ENCODE measurements at places on chromosomes 1 and 21.

GRCh38 chr1:93593854-93594602 is 87.6 kb downstream of the BCAR3 start:
- DNase-seq, result no peak

DNA sequence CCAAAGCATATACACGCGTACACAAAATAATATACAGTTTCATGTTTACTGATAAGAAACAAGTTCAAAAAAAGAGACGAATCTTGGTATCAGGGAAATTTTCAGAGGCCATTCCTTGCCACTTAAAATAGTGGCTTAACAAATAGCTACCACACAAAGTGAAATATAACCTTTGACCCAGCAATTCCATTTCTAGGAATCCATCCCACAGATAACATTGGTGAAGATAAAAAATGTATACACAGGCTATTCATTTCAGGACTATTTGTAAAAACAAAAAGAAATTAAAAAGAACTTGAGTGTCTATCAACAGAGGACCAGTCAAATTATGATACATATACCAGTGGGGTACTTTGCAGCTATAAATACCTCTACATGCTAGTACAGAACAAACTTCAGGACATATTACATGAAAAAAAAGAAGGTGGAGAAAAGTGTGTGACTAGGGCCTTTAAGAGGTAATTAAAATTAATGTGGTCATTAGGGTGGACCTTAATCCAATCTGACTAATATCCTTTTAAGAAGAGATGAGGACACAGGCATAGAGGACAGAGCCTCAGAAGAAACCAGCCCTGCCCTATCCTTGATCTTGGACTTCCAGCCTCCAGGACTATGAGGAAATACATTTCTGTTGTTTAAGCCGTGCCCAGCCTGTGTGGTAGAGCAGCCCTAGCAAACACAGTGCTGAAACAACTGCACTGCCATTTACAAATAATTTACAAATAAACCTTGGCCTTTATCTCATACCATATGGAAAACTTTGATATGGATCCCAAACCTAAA is 7.8 kb downstream of the UBE2G2 start:
- DNase-seq, result no peak

DNA sequence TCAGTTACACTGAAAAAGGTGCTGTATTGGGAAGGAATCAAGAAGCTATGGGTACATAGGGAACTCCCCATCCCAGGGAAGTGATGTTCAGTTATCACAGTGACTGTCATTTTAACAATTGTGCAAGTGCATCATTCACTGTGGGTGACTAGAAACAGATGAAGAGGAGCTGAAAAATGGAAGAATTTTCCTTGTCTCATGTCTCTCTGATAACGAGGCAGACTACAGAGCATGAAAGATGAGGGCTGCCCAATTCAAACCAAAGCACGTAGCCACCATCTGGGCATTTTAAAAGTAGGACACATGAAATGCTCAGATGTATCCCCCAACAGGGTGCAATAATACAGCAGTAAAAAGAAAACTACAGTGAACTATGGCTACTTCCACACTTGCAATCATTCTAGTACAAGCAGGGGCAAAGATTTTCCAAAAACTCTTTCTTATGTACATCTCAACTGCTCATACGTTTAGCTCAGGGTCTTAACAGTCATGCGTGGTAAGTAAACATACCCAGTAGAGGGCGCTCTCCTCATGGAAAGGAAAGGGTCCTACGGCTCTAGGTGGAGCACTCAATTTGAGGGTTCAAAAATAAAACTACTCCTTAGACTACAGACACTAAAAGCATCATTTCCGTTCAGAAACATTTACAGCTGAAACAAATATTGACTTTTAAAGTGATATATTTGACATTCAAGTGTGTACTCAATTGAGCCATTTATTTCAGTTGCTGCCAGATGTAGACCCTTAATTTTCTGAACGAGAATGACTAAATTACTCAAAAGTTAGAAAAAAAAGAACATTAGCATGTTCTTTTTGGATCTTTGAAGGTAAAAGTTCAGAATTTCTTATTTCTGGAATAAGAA is 143.2 kb downstream of the KCTD3 start:
- DNase-seq, result no peak

DNA sequence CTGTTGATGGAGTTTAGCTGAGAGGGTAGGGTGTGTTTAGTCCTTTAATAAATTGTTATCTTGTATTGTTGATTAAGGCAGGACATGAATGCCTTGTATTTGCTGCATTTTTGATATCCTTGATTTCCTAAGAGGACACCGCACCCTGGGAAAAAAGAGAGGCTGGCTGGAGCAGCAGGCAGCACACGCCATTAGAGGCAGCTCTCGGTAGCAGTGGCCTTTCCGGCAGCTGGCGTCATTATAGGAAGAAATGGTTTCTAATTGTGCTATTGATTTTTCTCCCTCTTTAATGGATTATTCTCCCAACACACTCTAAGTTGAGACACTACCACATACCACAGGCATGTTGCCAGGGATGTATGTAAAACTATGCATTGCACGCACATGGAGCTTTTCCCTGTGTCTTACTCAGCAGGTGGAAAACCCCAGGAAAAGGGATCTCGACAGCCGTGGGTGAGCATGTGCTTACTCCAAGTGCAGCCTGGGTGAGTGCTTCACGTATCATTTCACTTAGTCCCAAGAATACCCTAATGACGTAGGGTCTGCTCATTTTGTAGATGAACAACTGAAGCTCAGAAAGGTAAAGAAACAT is 440.4 kb upstream of the RUNX1 start:
- no peak for DNase-seq

DNA sequence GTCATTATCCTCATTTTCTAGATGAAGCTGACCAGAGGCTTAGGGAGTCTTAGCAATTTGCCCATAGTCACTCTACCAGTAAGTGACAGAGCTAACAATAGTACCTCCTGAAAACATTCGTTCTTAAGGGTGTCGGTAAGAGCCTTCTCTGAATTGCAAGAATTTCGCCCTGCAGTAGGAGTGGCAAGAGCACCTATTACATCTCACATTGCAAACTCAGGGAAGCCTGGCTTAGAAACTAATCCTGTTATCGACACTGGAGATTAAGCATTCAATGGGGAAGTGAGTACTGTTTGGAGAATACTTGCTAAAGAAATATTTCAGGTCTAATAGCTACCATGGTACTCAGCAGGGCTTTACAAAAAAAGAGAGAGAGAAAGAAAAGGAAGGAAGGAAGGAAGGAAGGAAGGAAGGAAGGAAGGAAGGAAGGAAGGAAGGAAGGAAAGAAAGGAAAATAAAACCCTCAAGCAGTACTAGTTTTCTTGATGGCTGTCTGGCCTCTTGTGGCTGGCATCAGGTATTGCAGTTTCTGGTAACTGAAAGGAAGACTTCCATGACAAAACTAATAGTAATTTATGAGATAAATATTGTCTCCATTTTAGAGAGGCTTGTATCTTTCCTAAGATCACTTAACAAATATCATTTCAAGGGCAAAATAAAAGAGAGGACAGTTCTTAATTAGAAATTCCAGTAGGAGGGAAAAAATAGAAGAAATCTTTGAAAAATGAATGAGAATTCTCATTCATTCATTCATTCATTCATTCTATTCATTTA is 10.4 kb downstream of the C1orf226 start:
- DNase-seq, result peak; percentile 32

DNA sequence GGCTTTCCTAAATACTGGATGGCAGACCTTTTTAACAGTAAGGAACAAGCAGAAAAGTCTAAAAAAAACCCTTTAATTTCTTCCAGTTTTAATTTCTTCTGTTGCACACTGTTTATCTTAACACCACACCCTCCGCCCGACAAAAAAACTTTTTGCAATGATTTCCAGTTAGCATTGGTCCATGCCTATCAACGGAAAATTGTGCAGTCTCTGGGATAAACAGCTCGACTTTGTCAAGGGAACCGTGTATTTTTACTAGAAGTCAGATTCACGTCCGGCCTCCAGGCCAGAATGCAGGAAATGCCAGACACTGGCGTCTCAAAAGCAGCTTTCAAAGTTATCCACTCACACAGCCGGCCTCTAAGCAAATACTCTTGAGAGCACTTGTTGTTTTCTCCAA is 378 bp upstream of the NUP210L start:
- DNase-seq, result no peak

DNA sequence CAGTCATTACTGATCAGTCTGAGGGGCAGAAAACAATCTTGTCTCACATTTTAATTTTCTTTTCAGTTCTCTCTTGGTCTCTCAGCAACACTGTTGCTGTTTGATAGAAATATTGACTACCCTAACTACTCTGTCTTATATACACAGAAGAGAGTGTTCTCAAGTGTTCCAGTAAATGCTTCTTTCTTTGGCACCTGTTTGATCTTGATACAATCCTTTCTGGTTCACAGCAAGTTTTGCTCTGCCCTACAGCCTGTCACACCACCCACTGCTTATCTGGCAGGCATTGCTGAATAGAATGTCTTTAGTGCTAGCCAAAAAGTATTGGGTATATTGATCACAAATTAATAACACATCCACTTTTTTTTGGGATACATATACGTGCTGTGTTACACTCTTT is 75.7 kb upstream of the WLS start:
- no peak for DNase-seq

DNA sequence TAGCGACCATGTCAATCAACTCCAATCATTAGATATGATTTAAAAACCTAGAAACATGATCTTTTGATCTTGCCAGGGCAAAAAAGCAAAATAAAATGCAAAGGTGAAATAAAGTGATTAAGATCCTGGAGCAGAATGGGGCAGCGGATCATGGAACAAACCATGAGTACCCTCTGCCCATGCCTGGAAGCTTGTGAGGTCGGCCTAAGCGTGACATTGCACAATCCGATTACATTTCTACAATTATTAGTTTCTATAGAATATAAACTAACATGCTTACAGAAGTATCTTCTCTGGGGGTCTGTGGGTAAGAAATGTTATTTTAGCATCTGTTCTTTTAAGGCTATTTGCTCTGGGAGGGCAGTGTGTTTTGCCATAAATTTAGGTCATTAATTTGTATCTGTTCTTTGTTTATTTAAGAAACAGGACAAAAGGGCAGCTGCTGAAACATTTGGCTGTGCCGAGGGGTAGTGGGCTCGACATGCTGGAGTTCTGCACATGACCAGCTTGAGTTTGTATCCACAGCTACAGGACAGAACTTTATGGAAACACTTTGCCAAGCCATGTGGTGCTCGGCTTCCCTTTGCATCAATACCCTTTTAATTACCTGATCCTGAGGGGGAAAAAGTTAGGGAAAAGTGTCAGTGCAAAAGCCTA is 55.9 kb downstream of the ZBTB18 start:
- no peak for DNase-seq

- DNase-seq, result peak; percentile 76
These were observed 113.6 kb upstream of the IPO9 start for GRCh38 chr1:201715351-201715750.

GRCh38 chr1:64514197-64514765 is 44.4 kb downstream of the CACHD1 start:
- no peak for DNase-seq

DNA sequence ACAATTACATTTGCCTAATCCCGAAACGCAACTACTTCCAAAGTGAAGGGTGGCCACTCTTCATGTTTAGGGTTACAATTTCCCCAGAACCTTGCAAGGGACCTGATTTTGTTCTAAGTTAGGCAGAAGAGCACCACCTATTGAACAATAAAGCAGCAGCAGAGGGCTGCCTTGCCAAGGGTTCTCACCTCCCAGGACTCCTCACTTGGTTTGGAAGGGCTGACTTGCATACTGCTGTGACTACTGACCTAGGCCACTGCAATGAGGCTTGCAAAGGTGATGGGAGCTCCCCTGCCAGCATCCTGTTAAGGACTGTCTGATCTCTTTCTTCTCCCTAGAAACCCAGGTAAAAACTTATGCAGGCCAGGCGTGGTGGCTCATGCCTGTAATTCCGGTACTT is 14.2 kb downstream of the MTOR start:
- no peak for DNase-seq

DNA sequence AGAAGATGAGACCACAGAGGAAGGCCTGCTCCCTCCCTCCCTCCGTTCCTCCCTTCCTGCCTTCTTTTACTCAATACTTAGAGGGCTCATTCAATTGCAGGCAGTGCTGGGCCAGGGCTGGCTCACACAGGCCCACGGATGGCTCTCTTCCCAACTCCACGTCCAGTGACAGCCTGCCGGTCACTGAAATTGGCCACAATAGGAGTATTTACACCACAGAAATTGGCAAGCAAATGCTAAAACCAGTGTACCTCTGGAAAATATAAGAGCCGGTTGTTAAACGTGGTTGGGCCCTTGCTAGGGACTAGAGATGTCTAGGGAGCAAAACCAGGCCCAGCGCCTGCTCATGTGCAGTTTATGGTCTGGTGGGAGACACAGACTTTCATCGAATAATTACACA is 72.4 kb upstream of the TMEM51 start:
- no peak for DNase-seq

DNA sequence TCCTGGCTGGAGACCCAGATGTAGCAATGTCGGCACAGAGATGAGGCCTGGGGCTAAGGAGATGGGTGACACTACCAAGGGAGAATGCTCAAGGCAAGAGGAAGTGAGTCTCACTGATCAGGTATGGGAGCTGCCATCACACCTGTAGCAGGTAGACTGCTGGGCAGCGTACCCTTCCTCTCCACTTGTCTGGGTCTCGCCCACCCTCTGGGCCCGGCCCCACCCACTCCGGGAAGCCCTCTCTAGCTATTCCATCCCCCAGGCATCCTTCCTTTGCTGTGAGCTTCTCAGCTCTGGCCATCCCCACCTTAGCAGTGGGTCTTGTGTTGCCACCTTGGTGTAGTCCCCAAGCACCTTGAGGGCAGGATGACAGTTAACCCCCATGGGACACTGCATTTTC is 87.7 kb upstream of the EDN2 start:
- DNase-seq, result no peak

DNA sequence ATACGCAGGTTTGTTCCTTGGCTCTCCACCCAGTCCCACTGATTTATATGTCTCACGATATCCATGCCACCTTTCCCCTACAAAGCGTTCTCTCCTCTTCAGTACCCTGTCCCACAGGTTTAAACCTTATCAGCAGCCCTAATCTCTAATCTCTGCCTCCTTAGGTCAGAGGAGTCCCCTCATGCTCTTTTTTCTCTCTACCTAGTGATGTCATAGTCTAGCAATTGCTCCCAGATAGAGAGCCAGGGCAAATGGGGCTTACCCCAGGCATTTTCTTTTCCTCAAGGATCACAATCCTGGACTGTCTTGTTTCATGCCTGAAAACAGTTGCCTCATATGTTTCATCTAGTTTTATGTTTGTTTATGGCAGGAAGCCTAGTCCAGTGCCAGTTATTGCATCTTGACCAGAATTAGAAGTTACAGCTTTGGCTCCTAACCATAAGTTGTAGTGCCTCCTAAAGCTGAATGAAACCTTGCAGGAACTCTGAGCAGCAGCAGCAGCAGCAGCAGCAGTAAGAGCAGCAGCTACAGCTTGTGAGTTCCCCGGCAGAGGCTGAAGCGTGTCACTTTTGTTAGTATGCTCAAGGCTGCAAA is 26.7 kb upstream of the TP53BP2 start:
- no peak for DNase-seq

DNA sequence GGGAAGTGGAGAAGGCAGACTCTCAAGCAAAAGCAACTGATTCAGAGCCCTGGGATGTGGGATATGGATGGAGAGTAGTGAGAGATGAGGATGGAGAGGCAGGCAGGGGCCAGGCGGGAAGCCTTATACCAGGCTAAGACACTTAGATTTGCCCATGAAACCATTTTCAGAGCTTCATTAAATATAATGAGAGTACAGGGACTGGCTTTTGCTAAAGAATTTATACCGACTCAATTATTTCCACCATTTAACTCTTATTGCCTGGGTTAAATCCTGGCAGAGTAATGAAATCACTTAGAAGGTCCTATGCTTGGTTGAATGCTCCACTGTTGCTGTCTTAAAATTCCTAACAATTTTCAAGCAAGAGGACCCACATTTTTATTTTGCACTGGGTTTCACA is 311.7 kb downstream of the KCNH1 start:
- DNase-seq, result no peak

GRCh38 chr1:157091186-157091585 is 8.4 kb downstream of the ETV3L start:
- DNase-seq, result no peak

GRCh38 chr1:157008502-157008901 is 37.0 kb downstream of the ARHGEF11 start:
- no peak for DNase-seq

All from posterior cingulate gyrus (tissue), 11 donors.